GM12878 (cell line): ENCODE measurements at places on chromosomes 2 and 18.
A peak's percentile ranks its signal among the peaks of the same experiment; 100 is the strongest.

DNA sequence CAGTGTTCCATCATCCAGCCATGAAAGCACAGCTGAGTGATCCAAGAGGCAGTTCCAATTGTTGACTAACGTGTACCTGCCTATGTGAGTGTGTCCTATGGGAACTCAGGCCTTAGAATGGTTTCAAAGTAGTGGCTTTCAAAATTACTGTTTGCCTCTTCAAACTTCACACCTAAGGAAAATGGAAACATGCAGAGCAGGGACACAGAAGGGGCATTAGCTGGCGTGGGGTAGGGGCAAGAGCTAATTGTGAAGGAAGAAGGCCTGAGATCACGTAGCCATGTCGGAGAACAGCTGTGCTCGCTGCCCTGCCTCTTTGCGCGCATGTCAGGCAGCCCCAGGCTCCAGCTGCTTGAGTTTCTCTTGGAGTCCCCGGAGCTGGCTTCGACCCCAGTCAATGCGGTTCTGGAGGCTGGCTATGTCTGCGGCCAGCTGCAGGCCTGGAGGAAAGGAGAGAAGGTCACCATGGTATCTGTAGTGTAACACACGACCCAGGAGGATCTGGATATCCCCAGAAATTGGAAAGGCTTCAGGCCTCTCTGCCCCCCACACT is 3.8 kb upstream of the IMP4 start:
- DNase-seq: no peak
- H3K36me3 ChIP-seq: no peaks in the 10 kb centered on the region; the same call in 1 of the 2 replicates
- H3K27ac ChIP-seq: no peak overlapping the region
- H3K4me1 ChIP-seq: 0 out of 2 replicates have a peak, but pooled peaks cover 6% of the 10 kb centered on the region
- no peaks in the 10 kb centered on the region for H3K27me3 ChIP-seq

DNA sequence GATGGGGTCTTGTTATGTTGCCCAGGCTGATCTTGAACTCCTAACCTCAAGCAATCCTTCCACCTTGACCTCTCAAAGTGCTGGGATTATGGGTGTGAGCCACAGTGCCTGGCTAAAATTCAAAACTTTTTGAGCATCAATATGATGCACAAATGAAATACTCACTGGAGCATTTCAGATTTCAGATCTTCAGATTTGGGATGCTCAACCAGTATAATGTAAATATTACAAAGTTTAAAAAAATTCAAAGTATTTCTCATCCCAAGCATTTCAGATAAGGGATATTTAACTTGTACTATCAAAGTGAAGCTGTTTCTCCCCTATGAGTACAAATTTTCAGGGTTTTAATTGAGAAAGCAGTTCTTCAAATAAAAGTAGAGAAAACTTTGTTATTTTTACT is 164.1 kb upstream of the CCDC68 start:
- DNase-seq: no peak
- H3K4me3 ChIP-seq: no peak overlapping the region
- H3K27me3 ChIP-seq: no peaks in the 10 kb centered on the region; the same call in 1 of the 2 replicates
- no peaks in the 10 kb centered on the region for H3K36me3 ChIP-seq
- H3K4me1 ChIP-seq: peaks cover 3% of the 10 kb centered on the region; the same call in 1 of the 2 replicates

GRCh38 chr2:157265825-157266224 is 8.3 kb downstream of the GALNT5 start:
- H3K4me1 ChIP-seq: no peaks in the 10 kb centered on the region
- DNase-seq: no peak
- no peak overlapping the region for H3K27ac ChIP-seq
- H3K4me3 ChIP-seq: no peak overlapping the region

GRCh38 chr2:228665232-228665631 is 483.7 kb upstream of the SPHKAP start:
- H3K4me3 ChIP-seq: no peak overlapping the region
- no peaks in the 10 kb centered on the region for H3K4me1 ChIP-seq
- H3K27ac ChIP-seq: no peak overlapping the region
- no peak for DNase-seq
- no peaks in the 10 kb centered on the region for H3K36me3 ChIP-seq

DNA sequence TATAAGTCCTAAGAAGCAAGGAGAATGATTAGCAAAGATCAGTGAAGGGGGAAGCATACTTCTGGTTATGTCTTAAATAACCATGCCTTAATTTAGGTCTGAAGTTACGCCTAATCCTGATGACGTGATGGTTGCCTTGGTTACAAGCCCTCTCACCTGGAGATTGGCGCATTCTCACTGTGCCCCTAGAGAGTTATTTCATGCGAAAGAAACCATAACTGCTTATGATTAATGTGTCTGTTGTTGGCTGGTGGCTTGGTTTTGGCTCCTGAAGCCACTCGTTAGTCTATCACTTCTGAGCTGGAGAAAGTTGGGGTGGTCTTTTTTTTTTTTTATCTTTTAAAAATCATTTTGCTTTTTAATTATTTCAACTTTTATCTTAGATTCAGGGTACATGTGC is 47.0 kb downstream of the TNFRSF11A start:
- H3K27me3 ChIP-seq: no peaks in the 10 kb centered on the region
- H3K27ac ChIP-seq: no peak overlapping the region
- H3K4me1 ChIP-seq: peaks cover 6% of the 10 kb centered on the region
- peak; percentile 79 for DNase-seq
- no peaks in the 10 kb centered on the region for H3K36me3 ChIP-seq
- no peak overlapping the region for H3K4me3 ChIP-seq

GRCh38 chr2:142989273-142990204 is 112.1 kb downstream of the KYNU start:
- no peak overlapping the region for H3K27ac ChIP-seq
- H3K36me3 ChIP-seq: no peaks in the 10 kb centered on the region
- peaks cover 5% of the 10 kb centered on the region; the same call in 1 of the 2 replicates for H3K4me1 ChIP-seq
- H3K4me3 ChIP-seq: no peak overlapping the region

DNA sequence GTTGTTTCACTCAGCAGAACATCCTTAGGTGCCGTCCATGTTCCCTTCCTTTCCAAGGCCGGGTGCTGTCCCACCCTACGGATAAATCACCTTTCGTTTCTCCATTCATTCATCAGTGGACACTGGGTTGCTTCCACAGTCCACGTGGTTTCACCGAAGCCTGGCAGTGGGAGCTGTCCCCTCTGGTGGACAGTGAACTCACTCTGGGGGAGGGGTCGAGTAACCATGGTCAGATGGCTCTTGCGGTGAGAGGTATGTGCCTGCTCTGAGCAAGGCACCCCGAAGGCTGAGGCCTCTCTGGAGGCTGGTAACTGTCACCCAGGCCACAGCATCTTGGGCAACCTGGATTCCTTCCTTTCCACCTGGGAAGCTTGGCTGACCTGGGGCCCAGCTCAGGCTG is 61.5 kb upstream of the TWIST2 start:
- no peaks in the 10 kb centered on the region for H3K36me3 ChIP-seq
- H3K4me3 ChIP-seq: no peak overlapping the region
- H3K27me3 ChIP-seq: no peaks in the 10 kb centered on the region; the same call in 1 of the 2 replicates
- H3K27ac ChIP-seq: no peak overlapping the region
- no peaks in the 10 kb centered on the region for H3K4me1 ChIP-seq

GRCh38 chr2:127398239-127398590 is 10.4 kb upstream of the MAP3K2 start:
- peaks cover 15% of the 10 kb centered on the region for H3K4me1 ChIP-seq
- DNase-seq: no peak
- no peak overlapping the region for H3K27ac ChIP-seq
- H3K4me3 ChIP-seq: no peak overlapping the region
- no peaks in the 10 kb centered on the region for H3K27me3 ChIP-seq

DNA sequence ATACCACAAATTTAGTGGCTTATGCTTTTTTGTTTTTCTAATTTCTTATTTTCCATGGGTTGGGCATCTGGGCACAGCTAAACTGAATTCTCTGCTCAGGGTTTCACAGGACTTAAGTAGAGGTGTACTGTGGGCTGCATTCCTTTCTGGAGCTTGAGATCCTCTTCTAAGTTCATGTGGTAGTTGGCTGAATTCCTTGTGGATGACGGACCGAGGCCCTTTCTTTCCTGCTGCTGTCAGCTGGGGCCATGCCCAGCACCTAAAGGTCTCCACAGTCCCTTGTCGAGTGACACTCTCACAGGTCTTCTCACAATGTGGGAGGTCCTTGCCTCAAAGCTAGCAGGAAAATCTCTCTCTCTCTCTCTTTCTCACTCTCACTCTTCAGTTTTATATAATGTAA is 433.5 kb upstream of the LRATD1 start:
- DNase-seq: no peak
- H3K27ac ChIP-seq: no peak overlapping the region
- no peaks in the 10 kb centered on the region for H3K27me3 ChIP-seq
- H3K4me3 ChIP-seq: no peak overlapping the region
- no peaks in the 10 kb centered on the region for H3K4me1 ChIP-seq

DNA sequence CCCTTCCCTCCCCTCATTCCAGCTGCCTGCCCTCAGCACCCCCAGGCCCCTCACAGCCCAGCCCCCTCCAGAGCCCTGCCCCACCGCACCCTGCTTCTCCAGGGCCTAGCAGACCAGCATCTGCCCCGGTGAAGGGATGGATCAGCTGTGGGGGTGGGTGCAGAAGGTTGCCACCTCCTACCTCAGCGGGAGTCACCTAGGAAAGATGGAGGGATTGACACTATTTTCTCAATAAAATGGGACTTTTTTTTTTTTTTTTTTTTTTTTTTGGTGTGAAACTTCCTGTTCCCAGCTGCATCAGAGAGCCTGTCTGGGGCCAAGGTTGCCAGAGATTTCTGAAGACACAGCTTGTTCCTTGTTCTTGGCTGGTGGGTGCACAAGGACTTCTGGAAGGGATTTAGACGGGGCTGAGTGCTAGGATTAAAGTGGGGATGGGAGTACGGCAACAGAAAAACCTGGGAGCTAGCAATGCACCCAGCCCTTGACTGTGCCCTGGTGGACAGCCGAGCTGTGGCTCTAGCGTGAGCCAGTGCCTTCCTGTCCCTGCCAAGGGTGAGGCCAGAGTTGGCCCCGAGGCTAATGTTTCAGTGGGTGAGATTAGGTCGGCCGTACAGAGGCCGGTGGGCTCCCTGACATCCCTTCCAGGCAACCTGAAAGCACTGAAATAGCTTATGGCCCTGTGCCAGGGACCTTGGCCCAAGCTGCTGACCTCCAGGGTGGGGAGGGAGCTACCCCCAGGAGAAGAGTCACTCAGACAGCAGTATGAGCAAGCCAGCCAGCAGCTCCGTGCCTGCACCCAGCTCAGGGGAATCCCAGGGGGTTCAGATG is 4.6 kb downstream of the B3GNT7 start:
- no peak for DNase-seq
- H3K4me1 ChIP-seq: peaks cover 22% of the 10 kb centered on the region
- H3K36me3 ChIP-seq: peaks cover 4% of the 10 kb centered on the region
- no peaks in the 10 kb centered on the region for H3K27me3 ChIP-seq

GRCh38 chr2:239526666-239527415 is 126.0 kb upstream of the HDAC4 start:
- no peaks in the 10 kb centered on the region for H3K36me3 ChIP-seq
- no peak for DNase-seq
- H3K27me3 ChIP-seq: no peaks in the 10 kb centered on the region; the same call in 1 of the 2 replicates
- H3K27ac ChIP-seq: no peak overlapping the region
- no peaks in the 10 kb centered on the region for H3K4me1 ChIP-seq
- H3K4me3 ChIP-seq: no peak overlapping the region

DNA sequence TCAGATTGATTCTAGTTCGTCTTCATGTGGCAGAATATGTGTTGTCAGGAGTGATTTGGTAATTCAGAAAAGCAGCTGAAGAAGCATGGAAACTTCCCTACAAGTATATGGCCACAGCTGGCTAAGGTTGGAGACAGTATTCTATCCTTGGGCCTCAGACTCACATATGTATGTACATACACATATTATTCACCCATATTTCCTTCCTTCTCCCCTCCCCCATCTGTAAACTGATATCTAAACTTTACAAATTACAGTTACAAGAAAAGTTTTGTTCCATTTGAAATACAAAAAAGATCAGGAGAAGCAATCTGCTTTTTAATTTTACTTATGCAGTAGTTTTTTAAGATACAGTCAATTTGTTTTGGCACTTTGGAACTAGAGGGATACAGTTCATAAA is 3.1 kb downstream of the SP3 start:
- H3K4me1 ChIP-seq: no peaks in the 10 kb centered on the region; the same call in 1 of the 2 replicates
- peak overlapping the region; percentile 76 for H3K4me3 ChIP-seq
- H3K27ac ChIP-seq: peak overlapping the region; percentile 97; the same call in 1 of the 2 replicates
- no peaks in the 10 kb centered on the region for H3K36me3 ChIP-seq
- no peak for DNase-seq

DNA sequence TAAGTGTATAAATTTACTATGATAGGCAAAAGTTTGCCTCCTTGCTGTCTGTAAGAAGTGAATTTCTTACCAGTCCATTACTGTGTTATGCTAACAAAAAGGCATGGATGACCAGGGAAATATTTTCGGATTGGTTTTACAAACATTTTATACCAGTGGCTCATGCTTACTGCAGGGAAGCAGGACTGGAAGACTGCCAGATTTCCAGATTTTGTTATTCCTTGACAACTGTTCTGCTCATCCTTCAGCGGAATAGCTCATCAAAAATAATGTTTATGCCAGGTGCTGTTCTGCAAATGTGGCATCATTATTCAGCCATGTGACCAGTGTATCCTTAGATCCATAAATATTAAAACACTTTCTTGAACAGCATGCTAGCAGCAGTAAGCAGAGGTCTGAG is 40.4 kb upstream of the NETO1 start:
- no peaks in the 10 kb centered on the region for H3K4me1 ChIP-seq
- H3K36me3 ChIP-seq: no peaks in the 10 kb centered on the region
- no peak overlapping the region for H3K27ac ChIP-seq
- H3K4me3 ChIP-seq: no peak overlapping the region
- no peaks in the 10 kb centered on the region for H3K27me3 ChIP-seq

DNA sequence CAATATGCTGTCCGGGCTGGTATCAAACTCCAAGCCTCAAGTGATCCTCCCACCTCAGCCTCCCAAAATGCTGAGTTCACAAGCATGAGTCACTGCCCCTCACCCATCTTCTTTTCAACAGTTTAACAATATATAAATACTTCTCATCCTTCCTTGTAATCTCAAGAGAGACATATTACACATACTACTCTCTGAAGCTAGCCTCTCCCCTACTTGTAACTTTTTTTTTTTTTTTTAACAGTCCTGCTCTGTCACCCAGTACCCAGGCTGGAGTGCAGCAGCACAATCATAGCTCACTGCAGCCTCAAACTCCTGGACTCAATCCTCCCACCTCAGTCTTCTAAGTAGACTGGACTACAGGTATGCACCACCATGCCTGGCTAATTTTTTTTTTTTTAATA is 5.7 kb downstream of the GFPT1 start:
- H3K4me3 ChIP-seq: no peak overlapping the region
- H3K4me1 ChIP-seq: no peaks in the 10 kb centered on the region
- DNase-seq: no peak
- no peaks in the 10 kb centered on the region for H3K36me3 ChIP-seq

- no peaks in the 10 kb centered on the region for H3K27me3 ChIP-seq
- H3K36me3 ChIP-seq: no peaks in the 10 kb centered on the region
- H3K4me1 ChIP-seq: no peaks in the 10 kb centered on the region
- no peak for DNase-seq
Measured at GRCh38 chr2:160156100-160156499, 44.0 kb downstream of the ITGB6 start.
